Nephron progenitor cell (in vitro differentiated cells): ENCODE measurements at places on chromosomes 7 and 10.

- DNase-seq: no peak
Observed at GRCh38 chr10:109977382-109977806, 30.4 kb upstream of the ADD3 start.

DNA sequence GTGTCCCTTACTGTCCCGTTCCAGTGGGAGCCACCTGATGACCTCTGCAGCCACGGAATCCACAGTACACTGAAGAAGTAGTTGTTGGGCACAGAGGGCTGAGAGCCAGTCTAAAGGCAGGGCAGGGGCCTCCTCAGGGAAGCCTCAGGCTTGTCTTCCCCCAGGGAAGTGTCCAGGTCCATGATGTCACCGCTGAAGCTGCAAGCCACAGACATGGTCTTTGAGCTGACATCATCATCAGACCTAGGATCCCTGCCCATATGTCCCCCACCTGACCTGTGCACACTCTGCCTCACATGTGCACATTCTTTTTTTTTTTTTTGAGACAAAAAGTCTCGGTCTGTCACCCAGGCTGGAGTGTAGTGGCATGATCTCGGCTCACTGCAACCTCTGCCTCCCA lies 38.4 kb upstream of the ELFN1 start:
- DNase-seq: no peak

GRCh38 chr7:118794419-118794818 lies 569.9 kb downstream of the ANKRD7 start:
- no peak for DNase-seq

DNA sequence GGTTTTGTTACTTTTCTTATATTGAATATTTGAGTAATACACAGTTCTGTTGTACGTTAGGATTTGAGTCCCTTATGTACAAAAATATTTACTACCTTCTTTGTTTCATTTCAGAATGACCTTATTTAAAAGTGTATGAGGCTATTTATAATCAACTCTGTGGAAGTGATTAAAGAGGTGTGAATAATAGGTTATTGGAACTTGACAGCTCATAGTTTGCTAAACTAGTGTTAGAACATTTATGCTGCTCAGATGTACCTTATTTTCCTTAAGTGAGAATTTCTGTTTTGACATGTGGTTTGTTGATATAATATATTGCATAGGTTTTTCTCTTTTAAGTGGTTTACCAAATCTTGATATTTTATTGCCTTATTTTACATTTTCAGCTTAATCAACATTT lies 105.5 kb downstream of the ZEB1 start:
- DNase-seq: no peak

DNA sequence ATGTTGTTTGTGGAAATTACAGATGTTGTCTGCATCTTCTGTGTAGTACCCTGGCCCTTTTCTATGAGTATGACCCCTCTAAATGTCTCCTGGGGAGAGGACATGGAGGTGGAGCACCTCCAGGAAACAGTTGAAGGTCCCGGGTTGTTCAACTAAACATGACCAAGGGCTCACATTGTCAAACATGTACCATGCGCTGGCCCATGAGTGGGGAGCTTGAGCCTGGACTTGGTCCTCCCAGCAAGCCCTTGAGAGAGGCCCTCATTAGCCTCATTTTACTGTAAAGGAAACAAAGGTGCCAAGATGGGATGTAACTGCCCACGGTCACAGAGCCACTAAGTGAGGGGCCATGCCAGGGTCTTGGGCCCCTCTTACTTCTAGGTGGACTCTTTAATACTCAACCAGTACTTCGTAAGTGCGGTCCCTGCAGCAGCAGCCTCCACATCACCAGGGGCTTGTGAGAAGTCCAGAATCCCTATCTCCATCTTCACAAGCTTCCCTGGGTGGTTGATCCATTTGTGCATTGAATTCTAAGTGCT lies 31.2 kb downstream of the C10orf71 start:
- no peak for DNase-seq

GRCh38 chr10:69865450-69865849 lies 63.7 kb downstream of the COL13A1 start:
- DNase-seq: no peak

GRCh38 chr10:34580643-34581042 lies 234.5 kb downstream of the PARD3 start:
- DNase-seq: no peak

DNA sequence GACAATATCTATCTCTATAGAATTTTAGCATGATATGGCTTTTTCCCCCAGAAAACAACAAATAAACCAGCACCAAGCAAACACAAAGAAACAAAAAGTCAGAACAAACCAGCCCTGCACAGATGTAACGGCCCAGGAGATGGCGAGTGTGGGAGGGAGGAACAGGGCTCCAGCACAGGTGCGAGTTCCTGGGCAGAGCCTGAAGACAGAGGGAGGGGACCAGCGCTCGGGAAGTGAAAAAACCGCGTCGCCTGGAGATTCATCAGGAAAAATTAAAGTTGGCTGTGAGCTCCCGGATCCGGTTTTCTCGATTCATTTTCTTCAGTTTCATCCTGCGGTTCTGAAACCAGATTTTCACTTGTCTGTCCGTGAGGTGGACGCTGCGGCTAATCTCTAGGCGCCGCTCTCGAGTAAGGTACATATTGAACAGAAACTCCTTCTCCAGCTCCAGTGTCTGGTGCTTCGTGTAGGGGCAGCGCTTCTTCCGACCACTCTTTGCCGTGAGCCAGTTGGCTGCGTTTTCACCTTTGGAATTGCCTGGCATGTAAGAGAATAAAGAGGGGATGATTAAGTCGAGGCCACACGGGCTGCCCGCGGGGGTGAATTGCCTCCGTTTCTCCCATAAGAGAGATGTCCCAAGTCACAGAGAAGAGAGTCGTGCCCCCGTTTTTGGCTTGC lies 2.3 kb downstream of the HOXA10 start:
- peak; percentile 22 for DNase-seq

DNA sequence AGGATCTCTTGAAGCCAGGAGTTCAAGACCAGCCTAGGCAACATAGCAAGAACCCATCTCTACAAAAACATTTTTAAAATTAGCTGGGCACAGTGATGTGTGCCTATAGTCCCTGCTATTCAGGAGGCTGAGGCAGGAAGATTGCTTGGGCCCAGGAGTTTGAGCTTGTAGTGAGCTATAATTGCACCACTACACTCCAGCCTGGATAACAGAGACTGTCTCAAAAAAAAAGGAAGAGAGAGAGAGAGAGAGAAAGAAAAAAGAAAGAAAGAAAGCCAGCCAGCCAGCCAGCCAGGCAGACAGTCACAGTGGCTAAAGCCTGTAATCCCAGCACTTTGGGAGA lies 95.2 kb upstream of the STK17A start:
- DNase-seq: no peak

DNA sequence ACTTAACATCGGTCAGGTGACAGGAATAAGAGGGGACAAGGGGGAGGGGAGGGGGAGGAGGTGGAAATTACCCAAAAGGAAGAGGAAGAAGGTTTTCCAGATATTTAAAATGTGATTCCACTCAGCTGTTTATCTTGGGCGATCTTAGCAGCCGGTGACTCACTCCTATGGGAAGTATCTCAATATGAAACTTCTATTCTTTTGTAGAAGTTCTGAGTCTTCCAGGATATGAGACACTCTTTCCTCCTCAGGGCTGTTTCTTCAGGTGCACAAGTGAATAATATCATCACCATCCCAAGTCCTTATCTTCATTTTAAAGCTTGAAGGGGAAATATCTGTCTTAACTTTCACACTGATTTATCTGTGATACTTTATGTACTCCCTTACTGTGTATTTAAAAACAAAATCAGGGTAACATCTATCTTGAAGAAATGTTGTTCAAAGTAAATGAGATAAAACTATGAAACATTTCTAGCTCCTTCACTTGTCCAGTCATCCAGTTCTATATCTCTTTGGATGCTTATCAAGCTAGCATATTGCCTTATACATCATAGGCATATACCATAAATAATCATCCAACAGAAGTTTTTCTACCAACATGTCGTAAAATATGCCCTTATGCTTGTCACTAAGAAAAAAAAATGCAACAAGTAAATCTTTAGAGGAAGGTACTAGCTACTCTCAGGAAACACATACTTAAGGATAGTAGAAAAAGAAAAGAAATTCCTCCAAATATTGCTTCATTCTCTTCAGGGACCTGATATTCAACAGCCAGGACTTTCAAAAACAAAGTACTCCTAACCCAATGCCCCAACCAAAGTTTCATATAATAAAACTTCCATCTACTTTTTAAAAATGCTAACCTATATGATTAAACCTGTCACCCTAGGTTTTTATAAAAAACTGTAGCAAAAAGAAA lies 13.7 kb downstream of the DOCK4 start:
- DNase-seq: no peak

- DNase-seq: no peak
Observed at GRCh38 chr10:70055550-70055949, 2.9 kb downstream of the MACROH2A2 start.

- no peak for DNase-seq
Observed at GRCh38 chr10:103706762-103707161, 148.6 kb downstream of the SH3PXD2A start.

- peak; percentile 59 for DNase-seq
Observed at GRCh38 chr10:86899670-86900276, 57.6 kb downstream of the MMRN2 start.

DNA sequence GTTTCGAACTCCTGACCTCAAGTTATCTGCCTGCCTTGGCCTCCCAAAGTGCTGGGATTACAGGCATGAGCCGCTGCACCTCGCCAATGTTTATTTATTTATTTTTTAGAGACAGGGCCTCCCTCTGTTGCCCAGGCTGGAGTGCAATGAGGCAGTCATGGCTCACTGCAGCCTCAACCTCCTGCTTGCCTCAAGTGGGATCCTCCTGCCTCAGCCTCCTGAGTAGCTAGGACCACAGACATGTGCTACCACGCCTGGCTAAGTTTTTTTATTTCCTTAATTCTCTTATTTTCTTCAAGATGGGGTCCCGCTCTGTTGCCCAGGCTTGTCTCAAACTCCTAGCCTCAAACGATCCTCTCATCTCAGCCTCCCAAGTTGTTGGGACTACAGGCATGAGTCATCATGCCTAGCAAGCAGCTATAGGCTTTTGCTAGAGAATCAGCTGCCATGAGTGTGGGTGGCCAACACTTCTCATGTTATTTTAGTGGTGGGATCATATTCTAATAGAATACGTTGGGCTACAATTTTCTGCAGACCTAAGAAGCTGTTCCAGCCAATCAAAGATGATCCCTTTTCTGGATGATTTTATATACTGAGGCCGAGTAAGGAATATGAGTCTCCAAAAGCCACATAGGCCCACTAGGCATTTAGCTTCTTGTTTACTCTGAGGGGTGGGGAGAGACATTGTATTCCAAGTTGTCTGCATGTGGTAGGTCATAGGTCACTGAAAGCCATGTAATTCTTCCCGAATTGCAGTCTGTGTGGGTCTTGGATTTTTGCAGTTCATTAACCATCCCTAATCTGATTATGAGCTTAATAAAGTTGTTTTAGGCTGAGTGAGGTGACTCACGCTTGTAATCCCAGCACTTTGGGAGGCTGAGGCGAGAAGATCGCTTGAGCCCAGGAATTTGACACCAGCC lies 7.6 kb upstream of the TMEM248 start:
- DNase-seq: no peak

DNA sequence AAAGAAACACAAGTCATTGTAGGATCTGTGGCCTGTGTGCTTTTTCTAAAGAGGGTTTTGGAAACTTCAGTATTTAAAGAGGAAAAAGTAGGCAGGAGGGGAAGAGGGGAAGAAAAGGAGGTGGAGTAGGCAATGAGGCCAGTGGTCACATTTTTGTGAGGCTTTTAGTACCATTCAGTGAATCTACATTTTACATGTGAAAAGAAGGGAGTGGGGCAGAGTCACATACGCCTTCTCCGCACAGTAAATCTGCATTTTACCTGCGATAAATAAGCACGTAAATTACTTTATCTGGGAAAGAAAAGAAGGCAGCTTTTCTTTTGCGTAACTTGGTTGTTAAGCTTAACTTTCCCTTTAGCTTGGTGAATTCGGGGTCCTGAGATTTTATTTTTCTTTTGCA lies 13.2 kb downstream of the CHST12 start:
- DNase-seq: no peak

DNA sequence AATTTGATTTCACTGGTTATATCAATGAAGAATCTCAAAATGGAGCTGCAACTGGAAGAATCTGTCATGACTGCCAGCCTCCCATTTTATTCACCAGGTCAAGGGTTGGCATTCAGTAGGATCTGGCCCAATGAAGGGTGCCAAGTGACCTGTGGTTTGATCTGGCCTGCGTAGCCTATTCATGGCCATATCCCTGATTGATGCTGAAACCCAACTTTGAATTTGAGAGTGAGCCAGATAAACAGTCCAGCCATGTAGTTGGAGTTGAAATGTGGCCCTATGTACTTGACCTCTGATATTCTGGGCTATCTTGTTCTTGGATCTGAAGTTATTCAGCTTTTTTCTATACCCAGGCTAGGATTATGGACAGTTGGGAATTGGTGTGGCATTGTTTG lies 1.5 kb downstream of the MKLN1 start:
- no peak for DNase-seq

DNA sequence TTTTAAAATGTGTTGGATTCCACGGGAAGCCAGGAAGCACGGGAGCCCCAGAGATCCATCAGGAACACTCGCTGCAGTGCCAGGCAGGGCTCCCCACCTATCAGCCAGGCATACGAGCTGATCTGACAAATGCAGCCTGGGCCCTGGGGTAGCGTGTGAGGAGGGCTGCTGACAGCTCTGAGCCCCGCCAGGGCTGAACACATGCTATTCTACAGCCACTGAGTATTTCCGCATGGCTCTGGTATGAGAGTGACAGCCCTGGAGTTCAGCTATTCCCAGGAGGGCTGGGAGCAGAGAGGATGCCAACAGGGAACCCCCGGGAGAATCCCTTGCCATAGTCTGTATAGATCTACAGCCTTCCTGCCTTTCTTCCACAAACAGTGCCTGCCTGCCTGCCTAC lies 237.3 kb upstream of the ZMIZ1 start:
- no peak for DNase-seq

- DNase-seq: no peak
Observed at GRCh38 chr7:15603124-15603523, 41.3 kb upstream of the AGMO start.
